ENCODE measurements at places on chromosomes 4 and X. TPM values are rescaled to one million over a fixed set of nuclear protein-coding genes. Genes with fewer than 3 reads are reported as not detected.

GRCh38 chr4:186900232-186900900 lies 176.7 kb upstream of the FAT1 start:
- no peak for DNase-seq
- no peak overlapping the region for H3K27ac ChIP-seq
- H3K4me3 ChIP-seq, result no peak overlapping the region
- no peaks in the 10 kb centered on the region for H3K27me3 ChIP-seq

Gene CYP4V2
- 20.3 TPM for total RNA-seq

- no peak overlapping the region for H3K27ac ChIP-seq
- no peak overlapping the region for H3K4me3 ChIP-seq
- no peaks in the 10 kb centered on the region for H3K27me3 ChIP-seq
- no peaks in the 10 kb centered on the region for H3K36me3 ChIP-seq
Observed at GRCh38 chrX:2820136-2820771, 8.5 kb upstream of the GYG2 start.

DNA sequence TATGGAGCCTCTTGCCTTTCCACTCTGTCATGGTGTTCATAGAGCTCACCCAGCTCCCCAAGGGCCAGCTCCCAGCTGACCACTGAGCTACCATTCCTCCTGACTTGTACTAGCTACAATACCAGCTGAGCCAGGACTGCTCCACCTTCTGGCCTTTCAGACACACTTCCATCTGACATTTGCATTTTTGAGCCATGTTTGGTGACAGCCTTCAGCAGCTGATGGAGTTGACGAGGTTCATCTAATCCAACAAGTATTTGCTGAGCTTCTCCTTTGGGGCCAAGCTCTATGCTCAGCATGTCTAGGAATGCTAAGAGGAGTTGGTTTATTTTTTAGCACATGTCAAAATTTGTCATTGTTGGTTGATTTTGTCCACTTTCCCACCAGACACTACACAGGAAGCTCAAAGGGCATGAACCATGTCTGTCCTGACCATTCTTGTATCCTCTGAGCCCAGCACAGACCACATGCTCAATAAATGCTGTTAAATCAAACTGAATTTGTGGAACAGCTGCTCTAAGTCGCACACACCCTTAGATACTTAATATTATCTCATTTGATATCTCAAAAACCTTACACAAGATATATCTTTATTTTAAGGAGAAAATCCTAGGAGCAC lies 142.6 kb upstream of the PPARGC1A start:
- H3K27me3 ChIP-seq, result no peaks in the 10 kb centered on the region
- DNase-seq, result no peak
- no peaks in the 10 kb centered on the region for H3K36me3 ChIP-seq
- no peaks in the 10 kb centered on the region for H3K4me1 ChIP-seq
- no peak overlapping the region for H3K4me3 ChIP-seq

DNA sequence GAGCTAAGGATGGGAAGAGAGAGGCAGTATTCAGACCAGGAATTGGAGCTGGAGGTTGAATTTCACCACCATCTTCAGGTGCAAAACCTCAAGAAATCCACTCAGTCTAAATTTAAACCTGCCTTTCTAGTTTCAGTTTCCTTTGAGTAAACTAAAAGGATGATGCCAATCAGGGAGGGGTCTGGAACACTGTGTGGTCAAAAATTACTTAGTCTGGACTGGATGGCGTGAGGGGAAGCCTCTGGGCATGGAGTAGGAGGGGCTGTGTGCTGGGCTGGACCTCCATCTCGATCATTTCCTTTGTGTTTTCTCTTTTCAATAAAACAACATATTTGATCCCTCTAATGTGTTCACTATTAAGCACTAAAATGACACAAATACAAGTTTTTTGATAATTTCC lies 120.1 kb downstream of the GC start:
- no peaks in the 10 kb centered on the region for H3K4me1 ChIP-seq
- no peak overlapping the region for H3K27ac ChIP-seq
- no peak for DNase-seq
- no peak overlapping the region for H3K4me3 ChIP-seq
- no peaks in the 10 kb centered on the region for H3K27me3 ChIP-seq

GRCh38 chr4:108725457-108725856 lies 37.4 kb downstream of the ETNPPL start:
- H3K36me3 ChIP-seq, result no peaks in the 10 kb centered on the region
- no peak for DNase-seq
- H3K27me3 ChIP-seq, result no peaks in the 10 kb centered on the region
- H3K4me1 ChIP-seq, result no peaks in the 10 kb centered on the region

DNA sequence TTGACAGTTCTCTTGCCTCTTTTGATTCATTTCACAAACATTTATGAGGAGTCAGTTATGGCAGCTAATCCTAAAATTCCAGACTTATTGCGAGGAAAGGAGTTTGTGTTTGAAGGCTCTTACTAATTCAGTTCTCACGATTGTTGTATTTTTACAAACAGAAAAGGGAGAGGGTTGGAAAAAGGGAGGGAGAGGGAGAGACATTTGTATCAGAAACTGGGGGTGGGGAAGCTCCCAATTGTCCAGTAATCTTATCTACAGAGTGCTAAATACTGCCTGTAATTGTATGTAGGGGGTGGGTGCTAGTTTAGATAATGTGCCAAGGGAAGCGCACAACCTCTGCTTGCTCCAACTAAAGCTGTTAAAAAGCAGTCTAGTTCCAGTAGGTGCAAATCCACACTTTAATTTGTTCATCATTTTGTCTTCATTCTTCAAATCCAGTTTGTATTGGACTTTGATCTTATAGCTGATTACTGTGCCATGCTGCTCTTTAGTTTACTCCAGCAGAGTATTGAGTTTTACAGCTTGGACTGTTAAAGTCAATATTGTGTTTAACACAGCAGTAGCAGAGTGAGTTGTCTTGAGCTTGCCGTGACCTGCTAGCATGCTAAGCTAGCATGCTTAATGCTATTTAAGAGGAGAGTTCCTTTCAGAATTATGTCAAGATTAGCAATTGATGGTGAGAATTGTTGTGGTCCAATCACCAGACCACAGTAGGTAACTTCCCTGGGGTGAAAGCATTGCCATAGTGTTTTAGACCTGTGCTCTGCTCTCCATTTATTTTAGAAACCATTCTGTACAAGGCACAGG lies 13.9 kb downstream of the FNIP2 start:
- H3K36me3 ChIP-seq, result no peaks in the 10 kb centered on the region
- peak overlapping the region; percentile 80 for H3K27ac ChIP-seq
- H3K4me1 ChIP-seq, result peaks cover 30% of the 10 kb centered on the region
- no peak for DNase-seq
- no peak overlapping the region for H3K4me3 ChIP-seq

DNA sequence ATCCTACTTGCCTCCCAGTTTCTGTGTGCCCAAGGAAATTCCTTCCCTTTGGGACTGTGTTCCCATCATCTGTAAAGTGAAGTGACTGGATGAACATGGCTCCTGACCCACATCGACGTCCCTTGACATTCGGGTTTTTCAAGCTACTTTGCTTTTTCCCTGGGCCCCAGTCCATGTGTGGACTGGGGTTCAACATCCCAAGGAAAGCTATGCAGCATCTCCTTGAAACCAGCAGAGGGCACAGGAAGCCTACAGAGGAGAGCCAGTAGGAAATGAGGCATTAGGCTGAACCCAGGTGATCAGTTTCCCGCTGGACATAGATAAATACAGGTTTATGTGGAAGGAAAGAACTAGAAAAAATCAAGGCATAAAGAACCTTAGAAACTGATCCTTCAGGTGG lies 145.1 kb upstream of the ARHGEF9 start:
- H3K36me3 ChIP-seq, result no peaks in the 10 kb centered on the region
- no peaks in the 10 kb centered on the region for H3K27me3 ChIP-seq
- no peak overlapping the region for H3K27ac ChIP-seq
- no peak overlapping the region for H3K4me3 ChIP-seq
- no peak for DNase-seq

- H3K27ac ChIP-seq, result no peak overlapping the region
- no peak for DNase-seq
- no peaks in the 10 kb centered on the region for H3K27me3 ChIP-seq
- H3K4me3 ChIP-seq, result no peak overlapping the region
Observed at GRCh38 chrX:10190367-10190766, 33.6 kb downstream of the CLCN4 start.

Gene PAGE1
- not detected for total RNA-seq

Gene FGF2
- total RNA-seq, result 5.0 TPM

Gene TAF7L
- total RNA-seq, result not detected

- no peak for DNase-seq
- H3K36me3 ChIP-seq, result no peaks in the 10 kb centered on the region
- H3K4me3 ChIP-seq, result no peak overlapping the region
- no peaks in the 10 kb centered on the region for H3K27me3 ChIP-seq
- H3K27ac ChIP-seq, result no peak overlapping the region
Observed at GRCh38 chr4:139077567-139078355, 62.2 kb downstream of the NOCT start.

DNA sequence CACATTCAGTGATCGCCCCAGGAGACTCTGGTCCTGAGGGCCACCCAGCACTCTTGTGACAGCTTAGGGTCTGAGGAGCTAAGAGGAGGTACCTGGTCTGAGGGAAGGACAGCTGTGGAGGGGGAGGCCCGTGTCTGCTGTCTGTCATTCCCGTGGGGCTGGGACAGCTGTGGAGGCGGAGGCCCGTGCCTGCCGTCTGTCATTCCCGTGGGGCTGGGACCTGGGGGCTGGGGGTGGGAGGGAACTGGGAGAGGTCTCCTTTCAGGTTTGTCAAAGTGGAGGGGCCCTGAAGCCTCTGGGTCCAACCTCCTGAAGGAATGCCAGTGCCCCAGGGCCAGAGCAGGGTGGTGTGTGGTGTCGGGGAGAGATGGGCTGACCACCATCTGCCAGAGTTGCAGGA lies 45.0 kb upstream of the ADRA2C start:
- DNase-seq, result no peak
- no peak overlapping the region for H3K4me3 ChIP-seq
- H3K36me3 ChIP-seq, result no peaks in the 10 kb centered on the region
- no peaks in the 10 kb centered on the region for H3K4me1 ChIP-seq

Gene UXT
- 102 TPM for total RNA-seq

- no peak overlapping the region for H3K4me3 ChIP-seq
- no peaks in the 10 kb centered on the region for H3K36me3 ChIP-seq
- no peak for DNase-seq
- no peaks in the 10 kb centered on the region for H3K4me1 ChIP-seq
- no peak overlapping the region for H3K27ac ChIP-seq
Observed at GRCh38 chrX:125093852-125094251, 225.8 kb upstream of the TEX13C start.

Gene FAM156A
- total RNA-seq, result 10.8 TPM

GRCh38 chrX:134746410-134746785 lies 88.1 kb upstream of the PLAC1 start:
- H3K27me3 ChIP-seq, result no peaks in the 10 kb centered on the region
- no peaks in the 10 kb centered on the region for H3K36me3 ChIP-seq
- DNase-seq, result no peak
- no peaks in the 10 kb centered on the region for H3K4me1 ChIP-seq
- H3K4me3 ChIP-seq, result no peak overlapping the region

DNA sequence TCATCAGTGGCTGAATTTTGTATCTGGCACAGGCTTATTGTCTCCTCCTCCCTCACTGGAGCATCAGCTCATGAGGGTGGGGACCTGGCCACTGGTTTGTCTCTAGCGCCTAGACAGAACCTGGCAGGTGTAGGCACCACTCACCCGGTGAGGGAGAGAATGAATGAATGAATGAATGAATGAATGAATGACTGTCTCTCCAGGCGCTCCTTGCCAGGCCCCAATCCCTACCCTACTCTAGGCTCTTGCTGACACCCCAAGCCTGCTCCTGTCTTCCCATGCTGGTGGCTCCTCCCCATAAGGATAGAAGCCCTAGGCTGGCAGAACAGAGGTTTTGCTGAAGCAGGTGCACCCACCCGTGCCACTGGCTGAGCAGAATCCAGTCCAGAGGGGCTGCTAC lies 41.3 kb upstream of the GRPEL1 start:
- H3K36me3 ChIP-seq, result no peaks in the 10 kb centered on the region
- no peak overlapping the region for H3K27ac ChIP-seq
- H3K4me3 ChIP-seq, result no peak overlapping the region
- H3K27me3 ChIP-seq, result no peaks in the 10 kb centered on the region
- no peaks in the 10 kb centered on the region for H3K4me1 ChIP-seq

DNA sequence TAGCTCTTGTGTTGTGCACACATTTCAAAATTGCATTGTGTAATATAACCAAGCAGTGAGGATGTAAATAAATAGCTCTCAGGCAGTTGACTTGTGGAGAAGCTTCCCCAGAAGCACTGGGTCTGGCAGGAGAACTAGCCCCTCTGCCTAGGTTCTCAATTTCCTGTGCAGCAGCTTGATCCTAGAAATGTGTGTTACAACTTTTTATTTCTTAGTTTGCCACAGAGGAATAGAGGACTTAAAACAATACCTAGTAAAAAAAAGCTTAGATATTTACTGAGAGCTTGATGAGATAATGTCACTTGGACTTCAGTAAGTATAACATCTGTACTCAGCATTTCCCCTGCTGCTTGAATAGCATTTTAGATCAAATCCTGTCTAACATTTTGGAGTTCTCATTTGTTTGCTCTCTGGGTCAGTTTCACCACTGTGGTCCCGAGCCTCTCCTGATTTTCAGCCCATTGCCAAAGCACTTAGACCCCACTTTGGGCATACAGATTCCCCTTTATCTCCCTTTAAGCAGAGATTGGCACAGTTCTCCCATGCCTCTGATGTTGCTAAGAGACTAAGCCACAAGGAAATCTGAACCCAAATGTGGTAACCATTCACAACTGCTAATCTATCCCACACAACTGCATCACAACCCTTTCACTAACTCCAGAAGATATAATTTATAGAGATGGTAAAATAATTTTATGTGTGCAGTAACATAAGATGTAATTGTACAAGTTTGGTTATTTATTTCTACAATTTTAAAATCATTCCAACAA lies 98.2 kb upstream of the NRK start:
- H3K27ac ChIP-seq, result no peak overlapping the region
- no peaks in the 10 kb centered on the region for H3K4me1 ChIP-seq
- no peak for DNase-seq
- no peaks in the 10 kb centered on the region for H3K27me3 ChIP-seq
- H3K4me3 ChIP-seq, result no peak overlapping the region

DNA sequence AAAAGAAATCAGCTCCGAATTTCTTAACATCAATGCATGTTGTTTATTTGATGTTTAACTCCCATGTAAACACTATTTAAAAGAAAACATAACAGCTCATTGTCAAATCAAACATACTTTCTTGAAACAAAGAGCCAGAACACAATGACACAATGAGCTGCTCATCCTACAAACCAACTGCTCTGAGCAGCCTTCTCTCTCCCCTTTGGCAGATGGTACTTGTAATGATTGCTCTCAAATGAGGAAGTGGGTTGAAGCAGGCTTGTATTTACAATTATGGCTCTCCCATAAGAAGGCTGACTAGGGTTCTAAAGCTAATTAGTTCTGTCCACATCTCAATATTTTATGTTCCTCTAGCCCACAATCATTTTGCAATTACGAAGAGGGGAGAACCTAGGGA lies 637.8 kb upstream of the ADGRL3 start:
- DNase-seq, result no peak
- H3K4me1 ChIP-seq, result no peaks in the 10 kb centered on the region
- H3K27me3 ChIP-seq, result no peaks in the 10 kb centered on the region
